NCI-H226 (cell line): ENCODE measurements at places on chromosomes 3 and 15.
A peak's percentile ranks its signal among the peaks of the same experiment; 100 is the strongest.

- peak; percentile 56 for DNase-seq
Observed at GRCh38 chr3:56923526-56924224, 121.9 kb upstream of the ARHGEF3 start.

GRCh38 chr3:55097441-55097840, 169.6 kb upstream of the LRTM1 start:
- DNase-seq: no peak

DNA sequence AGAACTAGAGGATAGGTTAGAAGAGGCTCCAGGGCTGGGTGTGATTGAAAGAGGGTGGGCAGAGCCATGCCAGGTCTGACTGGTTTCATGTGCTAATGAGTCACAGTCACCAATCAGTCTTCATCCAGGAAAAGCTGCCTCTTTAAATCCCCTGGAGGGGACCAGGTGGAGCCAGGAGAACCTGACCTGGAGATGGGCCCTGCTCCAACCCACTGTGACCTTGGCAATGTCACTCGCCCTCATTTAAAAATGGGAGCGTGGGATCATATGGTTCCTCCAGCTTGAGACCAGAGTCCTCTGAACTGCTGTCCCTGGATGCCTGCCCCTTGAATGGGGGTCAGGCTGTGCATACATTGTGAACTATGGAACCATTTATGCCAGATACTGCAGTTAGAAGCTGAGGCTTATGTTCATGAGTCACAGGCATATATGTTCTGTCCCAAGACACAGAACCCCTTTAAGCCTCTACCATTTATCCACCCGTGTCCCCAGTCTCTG, 23.0 kb downstream of the HES1 start:
- DNase-seq: no peak

- no peak for DNase-seq
Observed at GRCh38 chr15:101179341-101180153, 72.3 kb downstream of the CHSY1 start.
